Activated CD4-positive, CD25-positive, alpha-beta regulatory T cell treated with anti-CD3 and anti-CD28 coated beads, Interleukin-2, amount 50 U/mL, for 24 hours (primary cell): ENCODE measurements at places on chromosomes 5 and 9.

GRCh38 chr5:149829954-149830353 lies 99.8 kb downstream of the PPARGC1B start:
- no peak for ATAC-seq

DNA sequence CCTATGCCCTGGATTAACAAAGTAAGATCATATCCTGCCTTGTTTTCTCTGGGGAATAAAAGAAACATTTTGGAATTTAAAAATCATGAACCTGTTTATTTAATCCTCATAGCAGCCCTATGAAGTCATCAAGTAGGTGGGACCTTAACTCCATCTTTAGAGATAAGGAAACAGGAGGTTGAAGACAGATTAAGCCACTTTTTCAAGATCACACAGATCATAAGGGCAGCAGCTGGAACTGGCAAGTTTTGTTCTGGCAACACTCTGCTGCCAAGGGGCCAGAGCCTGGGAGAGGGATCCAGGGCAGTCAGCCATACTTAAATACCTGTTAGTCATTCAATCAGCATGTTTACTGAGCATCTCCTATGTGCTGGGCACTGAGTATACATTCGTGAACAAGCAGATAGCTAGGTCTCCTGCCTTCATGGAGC lies 63.7 kb downstream of the SLC1A1 start:
- no peak for ATAC-seq

DNA sequence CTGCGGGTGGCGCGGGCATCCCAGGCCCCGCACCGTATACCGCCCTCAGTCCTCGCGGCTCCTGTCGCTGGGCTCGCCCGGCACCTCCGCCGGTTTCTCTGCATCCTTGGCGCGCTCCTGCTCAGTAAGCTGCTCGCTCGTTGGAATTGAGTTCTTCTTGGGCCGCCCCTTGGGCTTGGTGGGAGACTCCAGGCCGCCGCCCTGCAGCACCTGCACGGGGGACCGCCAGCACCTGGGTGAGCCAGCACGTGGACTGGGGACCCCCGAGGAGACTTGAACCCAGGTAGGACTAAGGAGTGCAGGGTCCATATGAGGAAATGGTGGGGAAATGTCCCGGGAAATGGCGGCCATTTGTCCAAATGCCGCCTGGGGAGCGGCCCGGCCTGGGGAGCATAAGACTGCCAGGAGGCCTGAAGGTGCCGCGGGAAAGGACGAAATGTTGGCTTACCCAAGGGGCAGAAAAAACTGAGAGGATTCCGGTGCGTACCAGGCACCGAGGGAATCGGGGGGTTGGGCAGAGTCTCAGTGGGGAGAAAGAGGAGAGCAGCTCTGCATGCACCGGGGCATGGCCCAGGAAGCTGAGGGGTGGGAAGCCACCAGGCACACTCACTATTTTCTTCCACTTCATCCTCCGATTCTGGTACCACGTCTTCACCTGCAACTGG lies 2.9 kb downstream of the BARX1 start:
- ATAC-seq = no peak

GRCh38 chr5:81606150-81606549 lies 144.7 kb downstream of the SSBP2 start:
- ATAC-seq = no peak

GRCh38 chr9:96884443-96884842 lies 30.1 kb upstream of the ZNF782 start:
- no peak for ATAC-seq

GRCh38 chr9:120713257-120714087 lies 798 bp downstream of the MEGF9 start:
- ATAC-seq = no peak
